H54 (cell line): ENCODE measurements at places on chromosomes 7 and 10.

GRCh38 chr7:48755061-48755555 lies 169.2 kb upstream of the CDC14C start:
- DNase-seq, result no peak

DNA sequence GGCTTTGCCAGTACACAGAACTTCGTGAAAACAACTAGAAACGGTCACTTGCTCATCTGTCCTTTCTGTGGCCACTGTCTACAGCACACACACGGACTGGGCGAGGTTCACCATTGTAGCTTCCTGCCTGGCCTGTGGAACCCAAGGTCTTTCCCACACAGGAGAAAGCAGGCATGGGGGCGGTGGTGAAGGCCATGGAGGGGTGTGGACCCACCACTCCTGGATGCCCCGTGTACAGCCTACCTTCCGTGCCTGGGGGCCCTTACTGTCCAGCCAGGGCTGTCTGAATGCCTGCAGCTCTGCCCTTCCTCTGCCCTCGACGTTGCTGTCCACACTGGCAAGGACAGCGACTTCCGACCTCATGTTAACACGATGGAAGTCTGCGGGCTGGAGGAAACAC lies 108.8 kb downstream of the PRPF18 start:
- DNase-seq, result no peak

DNA sequence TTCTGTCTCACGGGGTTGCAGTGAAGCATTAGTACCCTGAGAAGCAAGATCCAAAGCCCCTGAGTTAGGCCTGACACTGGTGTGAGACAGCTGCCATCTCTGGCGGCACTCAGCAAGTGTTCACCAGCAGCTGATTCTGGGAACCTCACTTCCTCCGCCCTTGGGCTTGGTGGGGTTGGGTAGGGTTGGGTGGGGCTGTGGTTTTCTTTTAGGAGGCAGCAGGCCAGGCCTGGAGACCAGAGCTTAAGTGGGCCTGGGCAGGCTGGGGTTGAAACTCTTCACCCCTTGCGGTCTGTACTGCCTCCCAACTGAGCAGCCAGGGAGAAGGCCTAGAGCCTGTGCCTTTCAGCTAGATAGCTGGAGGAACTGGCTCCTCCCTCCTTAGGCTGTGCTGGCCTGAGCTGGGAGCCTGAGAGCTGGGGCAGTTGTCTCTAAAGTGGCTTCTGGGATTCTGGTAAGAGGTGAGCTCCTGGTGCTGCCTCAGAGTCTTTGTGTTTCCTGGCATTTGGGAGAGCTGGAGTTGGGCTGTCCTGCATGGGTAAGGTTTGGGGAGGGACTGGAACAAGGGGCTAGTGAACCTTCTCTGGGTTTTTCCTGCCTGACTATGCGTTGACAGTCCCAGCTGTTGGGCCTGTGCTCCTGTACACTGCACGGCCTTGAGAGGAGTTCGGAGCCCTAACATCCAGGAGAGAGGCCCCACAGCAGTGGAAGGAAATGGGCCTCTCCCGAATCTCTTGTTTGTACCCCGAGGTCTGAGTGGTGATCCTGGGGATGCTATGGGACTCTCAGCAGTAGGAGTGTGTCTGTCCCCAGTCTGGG lies 5.1 kb downstream of the TSPAN14 start:
- peak; percentile 72 for DNase-seq

DNA sequence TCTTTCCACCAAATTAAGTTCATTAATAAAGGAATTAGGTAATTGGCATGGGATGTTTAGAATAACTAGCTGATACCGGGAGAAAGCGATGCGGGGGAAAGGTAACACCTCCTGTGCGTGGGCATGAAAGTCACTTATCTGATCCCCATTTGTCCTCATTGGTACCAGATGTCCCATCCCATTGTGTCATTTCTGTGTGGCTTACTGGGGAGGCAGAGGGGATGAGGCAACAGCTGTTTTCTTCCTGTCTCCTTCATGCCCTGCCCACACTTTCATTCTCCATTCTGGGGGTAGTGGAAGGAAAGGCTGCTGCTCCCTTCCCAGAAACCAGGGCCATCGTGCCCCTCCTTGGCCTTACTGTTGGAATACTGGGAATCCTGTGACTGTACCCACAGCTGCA lies 27.1 kb downstream of the EEPD1 start:
- DNase-seq, result no peak

GRCh38 chr10:11286261-11286852 lies 268.7 kb downstream of the CELF2 start:
- no peak for DNase-seq

DNA sequence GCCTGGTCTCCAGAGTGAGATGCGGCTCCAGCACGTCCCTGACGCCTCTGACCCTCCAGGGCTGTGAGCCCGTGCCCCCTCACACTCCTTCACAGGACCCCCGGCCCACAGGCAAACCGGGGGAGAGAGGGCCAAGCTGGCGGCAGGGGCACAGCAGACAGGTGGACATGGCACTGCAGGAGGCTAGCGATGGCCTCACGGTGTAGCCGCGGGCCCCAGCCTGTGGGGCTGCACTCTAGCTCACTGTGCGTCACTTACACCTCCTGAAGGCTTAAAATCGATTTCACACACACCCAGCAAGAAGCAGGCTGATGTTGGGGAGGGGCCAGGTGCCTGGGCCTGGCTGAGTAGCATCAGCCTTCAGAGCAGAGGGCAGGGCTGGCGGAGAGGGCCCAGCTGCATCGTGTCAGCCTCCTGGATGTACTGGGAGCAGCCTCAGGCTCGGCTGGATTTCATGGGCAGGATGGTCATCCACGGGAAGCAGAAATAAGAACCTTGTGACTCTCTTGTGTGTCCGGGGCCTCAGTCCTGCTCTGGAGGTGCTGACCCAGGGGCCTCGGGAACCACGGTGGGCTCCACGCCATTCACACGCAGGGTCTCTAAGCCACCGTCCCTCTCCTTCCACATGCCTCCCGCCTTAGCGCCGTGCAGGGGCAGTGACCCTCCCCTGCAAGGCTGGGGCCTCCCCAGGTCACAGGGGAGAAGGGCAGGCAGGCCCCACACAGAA lies 19.4 kb upstream of the KNDC1 start:
- DNase-seq, result no peak

GRCh38 chr7:50940621-50941020 lies 157.9 kb upstream of the GRB10 start:
- no peak for DNase-seq

DNA sequence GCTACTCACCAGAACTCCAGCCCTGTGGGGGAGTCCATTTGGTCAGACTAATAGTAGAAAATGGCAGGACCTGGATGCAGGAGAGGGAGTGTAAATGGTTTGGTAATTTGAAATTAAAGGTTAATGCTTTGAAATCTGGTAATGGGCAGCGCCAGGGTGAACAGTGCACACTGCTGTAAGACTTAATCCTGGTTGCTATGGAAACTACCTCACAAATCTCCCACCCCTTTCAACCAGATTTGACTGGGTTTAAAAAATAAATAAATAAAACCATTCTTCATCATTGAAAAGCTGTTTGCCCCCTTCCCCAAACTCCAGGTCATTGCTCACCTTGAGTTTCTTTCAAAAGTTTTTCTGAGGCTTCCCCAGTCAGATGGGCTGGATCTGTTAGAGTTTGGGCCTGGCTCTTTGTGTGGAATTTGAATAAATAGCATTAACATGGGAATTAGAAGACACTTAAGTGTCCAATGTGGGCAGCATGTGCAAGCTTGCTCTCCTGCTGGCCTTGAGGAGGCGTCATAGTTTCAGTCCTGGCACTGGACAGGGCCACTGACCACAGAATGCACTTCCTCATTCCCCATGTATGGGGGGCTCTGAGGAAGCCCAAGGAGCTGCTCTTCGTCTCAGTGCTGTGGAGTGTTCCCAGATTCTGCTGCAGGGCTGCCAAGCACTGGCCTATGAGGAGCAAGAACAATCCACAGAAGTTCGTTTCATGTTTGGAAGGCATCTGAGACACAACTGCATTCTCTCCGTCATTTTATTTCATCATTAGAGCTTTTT lies 90.7 kb downstream of the LRRC4 start:
- no peak for DNase-seq

DNA sequence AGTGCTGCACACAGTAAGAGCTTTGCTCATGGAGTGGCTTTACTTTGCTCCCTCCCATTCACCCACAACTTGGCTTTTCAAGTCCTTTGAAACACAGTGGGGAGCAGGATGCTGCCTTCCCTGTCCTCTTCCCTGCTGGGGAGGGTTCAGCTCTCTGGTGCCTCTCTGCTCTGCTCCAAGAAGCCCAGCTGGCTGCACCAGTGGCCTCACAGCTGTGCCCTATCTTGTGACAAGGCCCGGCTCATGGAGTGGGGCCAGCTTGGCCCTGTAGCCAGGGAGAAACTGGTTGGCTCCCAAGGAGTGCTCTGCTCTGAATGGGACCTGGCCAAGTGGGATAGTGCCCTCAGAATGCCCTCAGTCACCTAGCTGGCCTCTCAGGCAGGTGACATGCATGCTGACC lies 212.3 kb upstream of the ZMIZ1 start:
- DNase-seq, result no peak

DNA sequence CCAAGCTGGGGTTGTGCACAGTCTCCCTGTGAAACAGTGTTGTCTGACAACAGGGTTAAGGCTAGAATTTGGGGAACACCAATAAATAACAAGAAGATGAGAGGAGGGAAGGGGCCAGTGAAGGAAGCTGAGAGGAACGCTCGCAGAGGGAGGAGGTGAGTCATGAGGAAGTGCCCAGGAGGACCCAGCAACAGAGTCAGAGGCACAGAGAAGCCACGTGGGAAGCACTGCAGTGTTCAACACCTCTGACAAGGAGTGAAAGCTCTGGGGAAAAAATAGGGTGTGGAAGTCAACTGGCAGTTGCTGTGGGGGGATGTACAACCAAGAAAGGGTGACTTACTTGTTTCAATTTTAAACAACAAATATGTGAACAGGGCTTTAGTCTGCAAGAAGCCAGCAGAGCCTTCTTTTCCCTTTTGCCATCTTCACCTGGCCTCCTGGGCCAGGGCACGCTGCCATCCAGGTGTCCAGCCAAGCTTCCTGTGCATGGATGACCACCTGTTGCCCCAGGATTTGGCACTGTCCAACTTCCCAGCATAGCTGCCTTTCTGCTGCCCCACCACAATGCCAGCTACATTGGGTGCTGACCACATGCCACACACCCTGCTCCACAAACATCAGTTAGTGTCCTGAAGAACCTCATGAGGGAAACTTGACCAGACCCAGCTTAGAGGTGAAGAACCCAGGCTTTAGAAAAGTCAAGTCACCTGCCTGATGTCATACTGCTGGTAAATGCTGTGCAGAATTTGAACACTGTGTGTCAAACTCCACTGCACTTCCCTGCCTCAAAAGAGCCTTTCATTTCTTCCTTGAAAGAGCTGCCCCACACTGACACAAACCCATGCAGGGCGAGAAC lies 69.6 kb downstream of the ATXN7L1 start:
- peak; percentile 75 for DNase-seq

GRCh38 chr7:70325509-70326101 lies 727.3 kb downstream of the AUTS2 start:
- DNase-seq, result peak; percentile 54

DNA sequence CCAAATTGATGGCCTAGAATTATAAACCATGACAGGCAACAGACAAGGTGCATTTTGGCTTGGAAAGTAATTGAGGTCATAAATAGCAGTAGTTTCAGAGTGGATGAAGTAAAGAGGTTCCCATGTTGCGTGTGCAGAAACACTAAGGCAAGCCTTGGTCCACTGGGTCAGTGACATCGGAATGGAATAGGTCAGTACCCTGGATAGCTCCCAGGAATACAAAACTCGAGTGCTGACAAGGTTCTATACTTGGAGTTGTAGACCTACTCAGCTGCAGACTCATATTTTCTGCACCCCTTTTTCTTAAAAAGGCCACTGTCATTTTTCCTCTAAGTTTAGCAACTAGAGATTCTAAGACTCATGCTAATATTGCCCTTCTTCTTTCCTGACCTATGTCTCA lies 132.8 kb downstream of the DYNC1I1 start:
- no peak for DNase-seq

DNA sequence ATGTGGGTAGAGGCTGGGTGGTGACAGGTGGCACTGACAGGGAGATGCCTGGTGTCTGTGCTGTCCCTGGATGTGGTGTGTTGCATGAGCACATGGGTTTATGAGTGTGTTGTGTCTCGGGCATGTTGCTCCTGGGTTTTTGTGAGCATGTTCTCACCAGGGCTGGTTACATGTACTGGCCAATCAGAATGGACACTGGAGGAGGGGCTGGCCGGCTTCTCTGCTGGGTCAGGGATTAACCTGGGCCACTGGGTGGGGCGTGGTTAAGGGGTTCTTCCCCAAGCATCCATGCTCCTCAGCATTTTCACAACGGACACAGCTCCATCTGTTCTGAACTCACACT lies 20.8 kb upstream of the VOPP1 start:
- no peak for DNase-seq

DNA sequence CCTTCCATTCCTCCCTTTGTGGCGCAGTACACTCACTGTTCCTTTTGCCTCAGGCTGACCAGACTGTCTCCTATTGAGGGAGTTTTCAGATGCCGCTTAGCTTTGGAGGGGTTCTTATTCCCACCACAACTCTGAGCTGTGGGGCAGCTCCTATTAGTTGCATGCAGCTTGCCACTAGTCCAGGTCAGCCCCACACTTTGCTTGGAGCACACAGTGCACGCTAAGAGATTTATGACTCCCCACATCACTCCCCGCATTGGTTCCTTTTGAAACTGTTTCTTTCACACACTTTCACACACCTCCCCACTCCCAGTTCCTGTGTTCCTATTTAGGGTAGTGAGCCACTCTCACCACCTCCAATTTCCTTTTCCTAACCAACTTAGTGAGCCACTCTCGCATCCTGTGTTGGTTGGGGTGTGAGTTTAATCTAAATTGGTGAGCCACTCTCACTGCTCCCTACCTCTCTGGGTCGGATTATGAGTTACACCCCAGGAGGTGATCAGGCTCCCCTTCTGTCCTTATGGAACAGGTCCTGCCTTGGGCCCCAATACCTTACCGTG lies 10.4 kb upstream of the ZNF485 start:
- DNase-seq, result no peak

GRCh38 chr10:16964576-16965343 lies 147.5 kb upstream of the RSU1 start:
- DNase-seq, result no peak

DNA sequence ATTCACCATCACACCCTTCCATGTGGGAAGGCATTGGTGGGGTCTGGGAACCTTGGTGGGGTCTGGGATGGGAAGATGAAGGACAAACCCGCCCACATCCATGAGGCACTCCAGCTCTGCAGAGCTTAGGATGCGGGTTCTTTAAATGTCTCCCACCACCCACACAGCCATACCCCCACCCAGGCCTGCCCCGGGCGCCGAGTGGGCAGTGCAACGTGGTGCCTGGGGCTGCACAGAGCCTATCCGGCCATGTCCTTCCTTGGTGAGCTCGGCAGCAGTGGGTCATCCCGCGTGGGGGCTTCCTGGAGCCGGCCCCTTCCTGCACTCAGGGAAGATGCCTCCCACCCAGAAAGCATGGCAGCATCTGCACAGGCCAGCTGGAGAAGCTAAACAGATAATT lies 163.5 kb upstream of the TCERG1L start:
- no peak for DNase-seq
